ENCODE measurements at places on chromosomes 3 and 15.

- no peak for DNase-seq
Observed at GRCh38 chr15:76861815-76862397, 43.2 kb downstream of the SCAPER start.

DNA sequence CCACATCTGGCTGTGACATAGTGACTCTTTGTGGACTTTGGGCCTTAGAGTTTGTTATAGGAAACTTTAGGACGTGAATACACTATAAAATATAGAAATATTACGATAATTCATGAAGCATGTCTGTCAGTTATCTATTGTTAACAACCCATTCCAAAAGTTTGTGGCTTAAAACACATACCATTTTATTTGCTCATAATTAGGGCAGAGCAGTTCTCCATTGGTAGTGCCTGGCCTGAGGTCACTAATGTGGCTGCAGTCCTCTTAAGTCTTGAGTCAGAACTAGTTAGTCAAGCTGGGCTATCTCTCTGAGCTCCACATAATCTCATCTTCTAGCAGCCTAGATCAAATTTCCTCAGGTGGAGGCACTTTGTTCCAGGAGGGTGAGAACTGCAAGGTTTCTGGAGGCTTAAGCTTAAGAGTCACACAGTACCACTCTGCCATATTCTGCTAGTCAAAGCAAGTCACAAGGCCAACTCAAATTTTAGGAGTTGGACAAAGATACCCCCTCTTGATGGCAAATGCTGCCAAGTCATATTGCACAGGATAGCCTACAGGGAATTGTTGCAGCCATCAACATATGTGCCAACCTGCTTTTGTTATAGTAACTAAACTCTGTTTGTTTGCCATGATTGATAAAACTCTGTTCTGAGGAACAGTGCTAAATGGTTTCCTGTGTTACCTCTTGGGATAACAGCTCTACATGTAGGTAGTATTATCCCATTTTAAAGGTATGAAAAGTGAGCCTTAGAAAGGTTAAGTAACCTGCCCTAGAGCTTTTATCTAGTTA, 8.7 kb downstream of the ATXN7 start:
- no peak for DNase-seq

DNA sequence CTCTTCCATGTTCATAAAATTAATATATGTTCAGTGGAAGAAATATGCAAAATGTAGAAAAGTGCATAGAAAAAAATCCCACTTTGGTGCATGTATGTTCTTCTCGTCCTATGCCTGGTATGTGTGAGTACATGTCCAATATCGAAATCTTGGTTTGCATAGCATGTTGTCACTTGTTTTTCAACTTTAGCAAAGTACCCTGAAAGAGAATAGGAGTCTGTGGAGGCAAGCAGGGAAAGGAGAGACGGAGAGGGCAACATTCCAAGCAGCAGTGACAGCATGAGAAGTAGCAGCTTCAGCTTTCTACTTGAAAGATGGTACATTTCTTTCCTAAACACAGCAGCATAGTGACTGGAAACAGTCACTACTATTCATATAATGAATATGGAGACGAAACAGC, 56.8 kb upstream of the CACNA2D3 start:
- no peak for DNase-seq

GRCh38 chr15:57743424-57743823, 36.9 kb downstream of the POLR2M start:
- DNase-seq: no peak

GRCh38 chr15:56982987-56983386, 64.5 kb downstream of the TCF12 start:
- no peak for DNase-seq

DNA sequence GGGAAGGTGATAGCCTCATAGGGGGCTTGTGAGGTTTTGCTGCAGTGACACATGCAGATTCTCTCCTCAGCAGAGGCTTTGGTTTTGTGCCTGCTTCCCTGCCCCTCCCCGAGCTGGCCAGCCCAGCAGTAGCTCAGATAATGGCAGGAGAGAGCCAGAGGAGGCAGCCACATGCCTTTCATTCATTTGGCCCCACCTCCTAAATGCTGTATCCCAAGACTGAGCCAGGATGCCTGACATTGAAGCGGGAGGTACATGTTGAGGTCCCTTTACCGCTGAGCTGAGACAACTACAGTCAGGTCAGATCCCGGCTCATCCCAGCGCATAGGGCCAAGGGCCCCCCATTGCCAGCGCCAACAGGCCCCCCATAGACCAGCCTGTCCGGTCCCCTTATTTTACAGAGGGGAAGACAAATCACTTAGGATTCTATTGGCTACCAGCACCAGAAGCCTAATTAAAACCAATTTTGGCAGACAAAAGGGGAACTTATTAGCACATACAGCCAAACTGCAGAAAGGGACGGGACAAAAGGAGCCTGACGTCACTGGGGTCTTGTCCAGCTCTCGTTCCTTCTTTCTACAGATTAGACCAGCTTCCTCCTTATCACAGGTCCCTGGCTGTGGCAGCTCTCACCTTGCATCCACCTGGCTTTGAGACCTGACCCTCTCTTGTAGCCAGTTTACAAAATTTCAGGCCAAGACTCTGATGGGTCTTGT, 12.1 kb upstream of the POLG start:
- DNase-seq: no peak

GRCh38 chr15:40749151-40749630, 5.9 kb downstream of the RMDN3 start:
- DNase-seq: no peak

GRCh38 chr3:127970966-127971592, 56.0 kb downstream of the KBTBD12 start:
- DNase-seq: no peak

GRCh38 chr15:65885668-65886218, 16.5 kb downstream of the RAB11A start:
- DNase-seq: no peak
